AG10803 (cell line): ENCODE measurements at places on chromosomes 6 and 20.
A peak's percentile ranks its signal among the peaks of the same experiment; 100 is the strongest.

GRCh38 chr20:62642051-62642665, at the start of gene SLCO4A1:
Gene SLCO4A1 (plus strand): TSS chr20:62642503. CDS start chr20:62656455, 13,952 bp downstream.
- DNase-seq: no peak

GRCh38 chr6:13465734-13466133, 21.7 kb downstream of the GFOD1 start:
- no peak for DNase-seq

DNA sequence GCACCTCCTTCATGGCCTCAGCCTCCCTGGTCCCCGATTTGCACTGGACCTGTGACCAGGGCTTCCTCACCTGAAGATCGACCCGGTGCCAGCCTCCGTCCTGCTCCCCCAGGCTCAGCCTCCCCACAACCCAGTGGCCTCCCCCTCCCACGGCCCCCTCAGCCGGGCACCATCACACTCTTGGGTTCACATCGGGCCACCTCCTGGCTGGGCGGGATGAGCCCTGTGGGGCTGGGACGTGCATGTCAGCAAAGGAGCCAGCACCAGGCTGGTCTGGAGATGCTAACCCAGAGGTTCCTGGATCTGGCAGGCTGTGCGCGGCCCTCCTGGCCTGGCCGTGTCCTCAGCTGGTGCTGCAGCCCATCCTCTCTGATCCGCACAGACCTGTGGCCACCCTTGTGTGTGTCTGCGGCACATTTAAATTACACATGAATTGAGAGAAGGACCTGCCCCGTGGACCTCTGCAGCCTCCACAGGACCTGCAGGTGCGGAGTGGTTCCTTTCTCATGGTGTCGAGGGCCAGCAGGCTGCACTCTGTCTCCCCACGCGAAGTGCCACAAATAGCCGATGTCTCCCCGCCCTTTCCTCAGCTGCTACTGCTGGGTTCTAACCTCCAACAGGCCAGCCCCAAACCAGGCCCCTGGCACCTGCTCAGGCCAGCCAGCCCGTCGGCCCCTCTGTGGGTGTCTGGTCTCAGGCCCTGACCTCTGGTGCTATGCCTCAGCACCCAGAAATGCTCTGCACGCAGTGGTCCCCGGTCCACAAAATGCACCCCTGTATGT, 237.5 kb downstream of the ERMARD start:
- DNase-seq: no peak

DNA sequence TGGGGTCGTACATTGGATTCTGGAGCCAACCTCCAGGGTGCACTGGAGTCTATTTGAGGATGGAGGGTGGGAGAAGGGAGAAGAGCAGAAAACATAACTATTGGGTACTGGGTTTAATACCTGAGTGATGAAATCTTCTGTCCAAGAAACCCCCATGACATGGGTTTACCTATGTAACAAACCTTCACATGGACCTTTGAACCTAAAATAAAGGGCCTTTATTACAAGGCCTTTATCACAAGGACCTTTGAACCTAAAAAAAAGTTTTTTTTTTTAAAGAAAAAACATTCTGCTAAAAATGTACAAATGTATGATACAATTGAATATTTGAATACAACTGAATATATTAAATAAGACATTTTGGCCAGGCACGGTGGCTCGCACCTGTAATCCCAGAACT, 38.1 kb upstream of the ZNF133 start:
- DNase-seq: no peak

GRCh38 chr6:67748521-67748920, 886.6 kb upstream of the ADGRB3 start:
- no peak for DNase-seq

DNA sequence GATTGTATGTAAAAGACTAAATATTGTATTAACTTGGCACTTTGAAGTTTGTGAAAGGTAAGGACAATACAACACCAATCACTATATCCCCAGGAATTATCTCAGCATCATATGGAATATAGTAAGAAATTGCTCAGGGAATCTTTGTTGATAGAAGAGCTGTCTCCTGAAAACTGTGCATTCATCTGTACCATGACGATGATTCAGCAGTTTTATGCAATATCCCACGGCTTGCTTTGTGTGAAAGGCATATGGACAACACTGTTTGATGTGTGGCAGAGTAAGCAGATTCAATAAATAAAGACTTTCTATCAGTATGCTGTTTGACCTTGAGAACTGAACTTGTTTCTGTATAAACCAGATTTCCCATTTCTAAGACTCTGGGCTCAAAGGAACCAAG, 147.5 kb upstream of the PLN start:
- DNase-seq: no peak

GRCh38 chr6:153790048-153790447, 249.0 kb upstream of the OPRM1 start:
- DNase-seq: peak; percentile 8

GRCh38 chr20:5234978-5235377, 81.8 kb downstream of the PROKR2 start:
- no peak for DNase-seq

DNA sequence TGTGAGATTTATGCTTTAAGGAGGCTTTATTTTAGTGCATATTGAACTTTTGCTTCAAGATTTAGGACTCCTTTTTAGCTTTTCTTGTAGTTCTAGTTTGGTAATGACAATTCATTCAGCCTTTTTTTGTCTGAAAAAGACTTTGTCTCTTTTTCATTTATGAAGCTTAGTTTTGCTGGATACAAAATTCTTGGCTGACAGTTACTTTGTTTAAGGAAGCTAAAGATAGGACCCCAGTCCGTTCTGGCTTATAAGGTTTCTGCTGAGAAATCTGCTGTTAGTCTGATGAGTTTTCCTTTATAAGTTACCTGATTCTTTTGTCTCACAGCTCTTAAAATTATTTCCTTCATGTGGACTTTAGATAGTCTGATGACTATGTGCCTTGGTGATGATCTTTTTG, 142.8 kb upstream of the B3GAT2 start:
- DNase-seq: no peak

- no peak for DNase-seq
These were observed 12.7 kb downstream of the DEF6 start for GRCh38 chr6:35310265-35310831.
